Fibroblast of skin of right quadriceps (primary cell): ENCODE measurements at places on chromosomes 5 and 9.

GRCh38 chr9:120393386-120394057, 186.4 kb downstream of the CDK5RAP2 start:
- DNase-seq, result peak; percentile 47

DNA sequence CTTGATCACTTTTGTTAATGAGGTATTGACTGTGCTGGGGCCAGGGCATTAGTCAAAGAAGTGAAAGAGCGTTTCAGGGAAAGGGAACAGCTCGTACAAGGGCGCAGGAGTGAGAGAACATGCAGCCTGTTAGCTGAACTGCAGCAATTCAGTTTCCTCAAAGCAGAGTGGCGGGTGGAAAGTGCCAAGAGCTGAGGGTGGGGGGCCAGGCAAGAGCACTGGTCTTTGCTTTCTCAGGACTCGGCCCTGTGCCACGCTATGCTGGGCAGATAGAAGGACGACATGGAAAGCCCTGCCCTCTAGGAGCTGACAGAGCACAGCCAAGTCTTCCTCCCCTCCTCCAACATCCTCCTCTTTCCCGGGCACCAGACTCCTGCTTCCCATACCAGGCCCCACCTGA, 304.8 kb downstream of the SPOCK1 start:
- DNase-seq, result no peak

GRCh38 chr5:99543841-99544240, 615.0 kb upstream of the CHD1 start:
- DNase-seq, result peak; percentile 2

DNA sequence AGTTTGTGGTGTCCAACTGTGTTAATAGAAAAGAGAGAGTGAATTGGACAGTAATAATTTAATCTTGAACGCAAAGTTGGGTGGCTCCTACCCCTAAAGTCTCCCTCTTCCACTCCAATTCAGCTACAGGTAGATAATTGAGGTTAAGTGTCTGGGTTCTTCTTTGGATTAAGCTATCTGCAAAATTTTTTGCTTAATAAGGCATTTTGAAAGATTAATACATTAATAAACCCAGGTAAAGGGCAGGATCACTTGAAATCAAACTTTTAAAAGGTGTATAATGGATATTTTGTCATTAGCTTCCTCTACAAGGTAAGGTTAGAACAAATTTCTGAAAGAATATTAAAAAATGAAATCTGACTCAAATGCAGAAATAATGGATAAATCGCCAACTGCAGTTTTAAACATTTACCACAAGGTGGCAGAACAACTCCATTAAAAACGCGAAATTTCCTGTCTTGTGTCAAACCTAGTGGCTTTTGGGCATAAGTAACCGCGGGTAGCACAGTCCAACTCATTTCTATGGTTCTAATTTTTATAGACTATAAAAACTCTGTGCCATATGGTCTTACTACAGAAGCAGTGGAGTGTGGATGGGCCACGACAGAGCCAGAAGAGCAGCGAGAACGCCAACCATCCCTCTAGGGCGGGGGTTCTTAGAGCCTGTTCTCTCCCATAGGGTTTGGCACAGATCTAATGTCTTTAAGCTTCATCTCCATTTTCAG, 276.5 kb downstream of the ARHGEF28 start:
- DNase-seq, result peak; percentile 70

DNA sequence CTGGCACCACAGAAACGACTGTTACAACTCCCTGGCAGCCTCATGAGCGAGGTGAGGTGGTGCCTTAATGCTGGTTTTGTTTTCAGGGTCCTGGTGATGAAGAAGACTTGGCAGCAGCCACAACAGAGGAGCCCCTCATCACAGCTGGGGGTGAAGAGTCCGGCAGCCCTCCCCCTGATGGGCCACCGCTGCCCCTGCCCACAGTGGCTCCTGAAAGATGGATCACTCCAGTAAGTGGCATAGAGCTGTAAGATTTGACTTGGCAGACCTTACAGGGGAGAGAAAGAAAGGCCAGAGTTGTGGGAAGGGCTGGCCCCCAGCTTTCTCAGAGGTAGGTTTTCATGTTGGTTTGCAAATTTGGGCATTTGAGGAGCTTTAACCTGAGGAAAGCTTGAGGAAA, 72.2 kb downstream of the COL15A1 start:
- DNase-seq, result no peak

- DNase-seq, result no peak
Measured at GRCh38 chr9:137645211-137645610, 26.4 kb downstream of the EHMT1 start.

DNA sequence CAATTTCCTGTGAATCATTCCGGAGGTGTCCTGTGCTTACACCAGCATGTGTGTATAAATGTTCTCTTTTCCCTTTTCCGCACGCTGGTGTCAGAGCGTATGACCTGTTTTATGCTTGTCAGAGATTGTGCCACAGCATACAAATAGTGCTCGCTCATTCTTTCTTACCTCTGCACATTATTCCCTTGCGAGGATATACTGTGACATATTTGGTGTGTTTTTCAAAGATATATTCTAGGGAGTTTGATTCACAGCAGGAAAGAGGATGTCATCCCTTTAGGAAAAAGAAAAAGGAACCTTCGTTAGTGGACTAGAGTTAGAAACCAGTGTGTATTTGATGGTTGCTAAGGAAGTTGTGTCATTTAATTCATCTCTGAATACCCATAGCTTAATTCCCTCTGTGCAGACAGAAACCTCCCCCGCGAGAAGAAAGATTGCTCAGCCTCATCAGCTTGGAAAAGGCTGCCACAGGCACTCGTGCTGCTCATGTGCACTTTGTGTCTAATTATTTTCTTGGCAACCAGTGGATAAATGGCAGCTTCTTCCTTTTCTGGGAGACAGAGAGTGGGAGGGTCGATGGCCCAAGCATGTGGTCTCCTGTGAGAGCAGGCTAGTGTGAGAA, 14.7 kb upstream of the CCIN start:
- peak; percentile 54 for DNase-seq

DNA sequence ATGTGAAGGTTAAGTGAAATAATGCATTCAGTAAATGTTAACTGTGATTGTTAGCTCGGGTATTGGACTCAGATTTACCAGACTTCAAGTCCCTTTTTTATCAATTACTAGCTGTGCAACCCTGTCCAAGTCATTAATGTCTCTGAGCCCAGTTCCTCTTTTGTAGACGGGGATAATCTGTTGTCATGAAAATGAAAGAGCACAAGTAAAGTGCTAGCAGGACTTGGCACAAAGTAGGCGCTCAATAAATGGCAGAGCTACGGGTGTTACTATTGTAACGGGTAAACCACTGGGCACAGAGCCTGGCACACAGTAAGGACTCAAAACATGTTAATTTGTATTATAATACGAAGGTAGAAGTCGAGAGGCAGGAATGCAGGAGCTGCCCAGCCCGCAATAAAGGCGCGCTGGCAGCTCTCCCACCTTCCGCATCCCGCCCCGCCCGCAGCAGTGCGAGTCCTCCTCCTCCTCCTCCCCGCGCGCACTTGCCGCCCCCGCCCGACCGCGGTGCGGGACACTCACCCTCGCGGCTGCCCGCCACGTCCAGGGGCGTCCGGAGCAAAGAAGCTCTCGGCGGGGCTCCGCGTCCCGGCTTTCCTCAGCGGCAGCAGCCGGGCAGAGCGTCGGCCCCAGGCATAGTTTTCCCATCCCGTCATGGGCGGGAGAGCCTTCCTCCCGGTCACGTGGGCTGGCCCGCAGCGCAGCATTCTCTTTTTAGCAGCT, at the start of gene C1QTNF2:
Gene C1QTNF2 (minus strand): TSS at position 637 of the 723 bp plus-strand sequence. CDS start 15,615 bp downstream, outside the sequence.
- peak; percentile 71 for DNase-seq

DNA sequence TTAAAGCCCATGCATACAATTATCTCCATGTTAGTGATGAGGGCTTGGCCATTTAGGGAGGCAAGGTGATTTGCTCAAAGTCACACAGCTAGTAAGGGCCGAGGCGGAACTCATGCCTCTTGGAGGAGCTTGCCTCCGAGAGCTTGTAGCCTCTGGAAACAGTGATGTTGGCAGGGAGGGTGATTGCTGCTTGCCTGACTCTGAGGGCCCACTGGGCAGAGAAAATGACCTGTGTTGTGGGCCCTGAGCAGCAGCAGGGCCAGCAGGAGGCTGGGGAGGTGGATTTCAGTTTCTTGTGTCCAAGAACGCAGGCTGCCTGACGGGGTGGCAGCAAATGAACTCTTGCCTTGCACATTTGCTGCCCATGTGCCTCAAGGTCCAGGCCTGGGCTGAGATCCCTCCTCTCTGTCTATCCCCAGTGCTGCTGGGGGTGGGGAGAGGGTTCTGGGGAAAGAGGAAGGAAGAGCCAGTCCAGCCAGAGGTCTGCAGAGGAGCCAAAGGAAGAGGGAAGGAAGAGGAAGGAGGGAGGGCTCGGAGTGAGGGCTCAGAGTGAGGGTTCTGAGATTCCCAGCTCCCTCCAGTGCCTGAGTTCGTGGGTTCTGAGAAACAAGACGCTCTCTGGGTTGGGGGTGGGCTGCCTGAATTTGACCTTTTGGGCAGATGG, 16.2 kb upstream of the PTGS1 start:
- DNase-seq, result no peak

GRCh38 chr9:27536168-27536567, 6.6 kb upstream of the MOB3B start:
- DNase-seq, result no peak

GRCh38 chr5:76388236-76388635, 14.8 kb upstream of the IQGAP2 start:
- DNase-seq, result no peak

DNA sequence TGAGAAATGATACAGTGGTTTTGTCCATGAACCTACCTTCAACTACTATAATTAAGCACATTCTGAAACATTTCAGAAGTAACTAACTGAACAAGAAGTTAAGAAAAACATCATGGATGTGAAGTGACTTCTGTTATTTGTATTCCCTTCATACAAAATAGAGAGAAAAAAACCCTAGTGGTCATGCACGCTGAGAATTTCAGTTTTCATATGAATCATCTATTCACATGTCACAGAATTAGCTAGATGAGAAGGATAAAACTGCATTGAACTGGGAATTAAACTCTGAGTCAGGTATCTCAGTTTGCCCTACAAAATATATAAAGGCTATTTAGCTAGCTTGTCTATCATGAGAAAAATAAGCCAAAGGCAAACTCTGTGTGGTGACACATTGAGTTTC, 451.8 kb upstream of the FTMT start:
- DNase-seq, result no peak

DNA sequence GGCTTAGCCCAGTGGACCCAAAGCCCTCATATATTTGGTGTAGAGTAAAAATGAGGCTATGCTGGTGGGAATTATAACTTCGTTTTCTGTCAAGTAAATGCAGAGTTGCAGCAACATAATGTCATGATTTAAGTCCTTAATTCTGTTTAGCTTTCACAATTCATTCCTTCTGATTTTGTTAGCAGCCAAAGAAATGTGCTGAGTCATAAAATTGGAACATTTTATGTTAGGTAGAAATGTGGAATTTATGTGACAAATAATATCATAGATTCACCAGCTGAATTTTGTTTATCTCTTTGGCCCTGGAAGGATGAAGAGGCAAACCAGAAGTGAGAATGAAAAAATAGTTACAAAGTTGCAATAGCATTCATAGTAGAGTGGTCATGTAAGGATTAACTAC, 247.0 kb downstream of the TRPM3 start:
- peak; percentile 9 for DNase-seq

DNA sequence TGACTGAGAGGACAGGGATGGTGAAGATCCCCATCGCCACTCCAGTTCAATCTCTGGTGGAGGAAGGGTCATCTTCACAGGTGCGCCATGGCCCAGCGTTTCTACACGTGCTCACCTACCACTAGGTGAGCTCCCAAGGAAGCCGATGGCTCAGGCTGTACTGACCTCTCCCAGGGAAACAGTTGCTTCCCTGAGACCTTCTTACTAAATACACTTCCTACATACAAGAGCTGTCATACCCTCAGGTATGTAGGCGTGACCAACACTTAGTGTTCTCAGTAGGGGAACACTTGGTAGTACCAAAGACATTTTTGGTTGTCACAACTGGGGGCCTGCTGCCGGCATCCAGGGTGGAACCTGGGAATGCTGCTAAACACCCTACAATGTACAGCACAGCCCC, 75.2 kb downstream of the TENT4A start:
- no peak for DNase-seq

- no peak for DNase-seq
Measured at GRCh38 chr9:132602207-132602606, 19.8 kb downstream of the BARHL1 start.

DNA sequence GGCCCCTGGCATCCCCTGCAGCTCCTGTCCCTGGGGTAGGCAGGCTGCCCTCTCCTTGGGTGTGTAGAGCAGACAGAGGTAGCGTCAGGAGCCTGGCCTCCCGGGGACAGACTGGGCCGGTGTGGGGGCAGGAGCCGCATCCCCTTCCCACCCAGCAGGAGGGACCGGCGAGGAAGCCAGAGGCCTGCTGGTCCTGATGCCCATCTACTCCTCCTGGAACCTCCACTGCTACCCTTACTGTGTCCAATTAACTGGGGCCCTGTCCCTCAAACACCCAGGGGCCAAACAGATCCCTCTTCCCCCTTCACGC, 15.6 kb downstream of the RALGDS start:
- no peak for DNase-seq

- DNase-seq, result no peak
Measured at GRCh38 chr9:127293767-127294166, 29.2 kb downstream of the GARNL3 start.

- no peak for DNase-seq
Measured at GRCh38 chr9:121182989-121183388, 18.7 kb downstream of the RAB14 start.

DNA sequence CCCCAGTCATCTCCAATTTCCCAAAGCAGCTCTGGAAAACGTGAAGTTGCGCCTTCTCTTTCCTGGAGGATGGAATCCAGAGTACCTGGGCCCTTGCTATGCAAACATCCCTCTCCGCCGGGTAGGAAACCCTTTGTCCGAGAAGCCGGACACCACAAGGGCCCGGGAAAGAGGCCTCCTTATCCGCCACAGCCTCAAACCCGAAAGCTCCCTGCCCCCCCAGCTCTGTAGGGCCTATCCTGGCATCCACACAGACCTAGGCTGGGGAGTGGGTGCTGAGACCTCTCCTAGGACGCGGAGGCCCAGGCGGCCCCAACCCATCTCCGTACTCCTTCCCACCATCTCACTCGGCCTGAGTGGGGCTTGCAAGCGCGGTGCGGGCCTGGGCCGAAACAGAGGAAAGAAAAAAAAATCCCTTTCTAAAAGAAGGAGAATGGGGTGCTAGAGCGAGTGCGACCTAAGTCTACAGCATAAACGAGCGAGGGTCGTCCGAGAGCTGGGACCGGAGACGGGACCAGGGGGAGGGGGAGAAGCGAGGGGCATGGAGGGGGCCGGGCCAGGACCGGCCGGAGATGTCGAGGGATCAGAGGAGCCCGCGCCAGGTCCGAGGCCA, 624 bp downstream of the FBXW11 start:
- DNase-seq, result no peak

GRCh38 chr5:126972062-126972895, 58.1 kb downstream of the MARCHF3 start:
- no peak for DNase-seq

GRCh38 chr9:137199411-137200121, 975 bp downstream of the TPRN start:
- no peak for DNase-seq

DNA sequence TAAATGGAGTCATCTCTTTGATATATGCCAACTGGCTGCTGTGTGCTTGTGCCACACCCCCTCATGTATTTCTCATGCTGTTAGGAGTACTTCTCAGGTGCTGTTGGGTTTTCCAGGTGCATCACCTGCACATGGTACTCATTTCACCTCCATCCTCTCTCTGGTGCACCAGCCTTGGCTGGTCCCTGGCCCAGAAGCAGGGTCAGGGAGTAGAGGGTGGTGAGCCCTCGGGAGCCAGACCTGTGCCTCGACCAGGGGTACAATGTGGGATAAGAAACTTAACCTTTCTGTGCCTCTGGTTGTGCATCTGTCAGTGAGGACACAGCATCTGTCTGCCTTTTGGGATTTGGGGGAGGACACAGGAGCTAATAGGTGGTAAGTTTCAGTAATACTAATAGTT, 38.5 kb downstream of the SECISBP2 start:
- no peak for DNase-seq
